ENCODE measurements at places on chromosomes 16 and 17.

DNA sequence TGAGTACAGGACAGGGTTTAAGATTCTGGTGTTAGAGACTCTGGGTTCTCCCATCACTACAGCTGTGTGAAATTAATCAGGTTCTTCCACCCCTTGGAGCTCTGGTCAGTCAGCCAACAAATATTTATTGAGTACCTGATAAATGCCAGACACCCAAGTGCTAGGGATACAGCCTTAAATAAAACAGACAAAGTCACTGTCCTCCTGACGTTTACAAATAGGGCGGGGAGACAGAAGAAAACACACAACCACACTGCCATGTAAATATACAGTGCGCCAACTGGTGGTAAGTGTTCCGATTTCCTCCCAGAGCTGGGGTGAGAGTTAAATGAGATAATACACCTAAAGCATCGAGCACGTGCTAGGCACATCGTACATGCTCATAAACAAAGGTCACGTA, 121.0 kb downstream of the COPRS start:
- no peak for DNase-seq

- no peak for DNase-seq
Measured at GRCh38 chr17:69578385-69578936, 164.0 kb downstream of the MAP2K6 start.

DNA sequence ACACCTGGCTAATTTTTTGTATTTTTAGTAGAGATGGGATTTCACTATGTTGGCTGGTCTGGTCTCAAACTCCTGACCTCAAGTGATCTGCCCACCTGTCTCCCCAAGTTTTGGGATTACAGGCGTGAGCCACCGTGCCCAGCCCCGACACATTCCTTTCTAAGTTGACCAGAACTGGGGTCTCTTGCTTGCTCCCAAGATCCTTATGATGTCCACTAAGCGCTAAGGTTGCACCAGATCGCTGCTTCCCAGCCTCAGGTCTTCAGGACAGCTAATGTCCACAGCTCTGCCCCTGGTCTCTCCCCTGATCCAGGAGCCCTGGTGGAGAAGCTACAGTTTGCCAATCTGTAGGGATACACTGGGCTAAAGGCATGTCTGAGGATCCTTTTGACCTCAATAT, 29.5 kb downstream of the NSMCE1 start:
- DNase-seq = peak; percentile 47

DNA sequence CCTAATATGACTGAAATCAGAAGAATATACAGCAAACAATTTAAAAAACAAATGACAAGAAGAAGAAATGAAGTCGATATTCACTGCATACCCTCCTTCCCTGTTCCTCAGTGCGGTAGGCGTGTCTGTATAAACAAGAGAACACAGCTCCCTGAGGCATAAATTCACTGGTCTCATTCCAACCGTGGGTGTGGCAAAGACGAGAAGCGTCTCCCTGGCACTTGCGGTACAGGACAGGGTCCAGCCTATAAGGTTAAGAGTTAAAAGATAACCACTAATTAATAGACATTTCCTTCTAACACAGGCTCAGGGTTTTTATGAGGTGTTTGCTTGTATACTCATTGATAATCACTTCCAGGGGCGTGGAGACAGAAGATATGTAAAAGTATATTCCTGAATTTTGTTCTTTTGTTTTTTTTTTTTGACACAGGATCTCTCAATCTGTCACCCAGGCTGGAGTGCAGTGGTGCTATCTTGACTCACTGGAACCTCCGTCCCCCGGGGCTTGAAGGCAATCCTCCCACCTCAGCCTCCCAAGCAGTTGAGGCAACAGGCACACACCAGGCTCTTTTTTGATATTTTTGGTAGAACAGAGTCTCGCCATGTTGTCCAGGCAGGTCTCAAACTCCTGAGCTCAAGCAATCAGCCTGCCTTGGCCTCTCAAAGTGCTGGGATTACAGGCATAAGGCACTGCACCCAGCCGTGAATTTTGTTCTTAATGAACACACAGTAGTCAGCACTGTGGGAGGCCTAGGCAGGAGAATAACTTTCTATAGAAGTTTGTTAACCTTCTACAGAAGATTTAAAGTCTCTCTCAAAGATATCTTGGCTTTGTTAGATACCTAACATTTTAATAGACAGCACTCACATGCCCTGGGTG, 59.1 kb upstream of the CLEC18B start:
- DNase-seq = no peak

- no peak for DNase-seq
Measured at GRCh38 chr17:74130276-74130675, 73.2 kb upstream of the RPL38 start.

DNA sequence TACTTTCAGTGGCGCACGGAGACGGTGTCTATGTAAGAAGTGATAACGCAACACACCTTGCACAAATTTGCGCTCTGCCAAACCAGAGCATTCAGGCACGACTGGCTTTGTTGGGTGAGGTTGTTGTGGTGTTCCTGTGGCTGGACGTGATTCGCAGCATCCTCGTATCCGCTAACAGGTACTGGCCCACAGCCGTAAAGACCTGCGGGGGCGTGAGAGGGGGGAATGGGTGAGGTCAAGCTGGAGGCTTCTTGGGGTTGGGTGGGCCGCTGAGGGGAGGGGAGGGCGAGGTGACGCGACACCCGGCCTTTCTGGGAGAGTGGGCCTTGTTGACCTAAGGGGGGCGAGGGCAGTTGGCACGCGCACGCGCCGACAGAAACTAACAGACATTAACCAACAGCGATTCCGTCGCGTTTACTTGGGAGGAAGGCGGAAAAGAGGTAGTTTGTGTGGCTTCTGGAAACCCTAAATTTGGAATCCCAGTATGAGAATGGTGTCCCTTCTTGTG, 510.9 kb downstream of the KCNJ18 start:
- DNase-seq = no peak

DNA sequence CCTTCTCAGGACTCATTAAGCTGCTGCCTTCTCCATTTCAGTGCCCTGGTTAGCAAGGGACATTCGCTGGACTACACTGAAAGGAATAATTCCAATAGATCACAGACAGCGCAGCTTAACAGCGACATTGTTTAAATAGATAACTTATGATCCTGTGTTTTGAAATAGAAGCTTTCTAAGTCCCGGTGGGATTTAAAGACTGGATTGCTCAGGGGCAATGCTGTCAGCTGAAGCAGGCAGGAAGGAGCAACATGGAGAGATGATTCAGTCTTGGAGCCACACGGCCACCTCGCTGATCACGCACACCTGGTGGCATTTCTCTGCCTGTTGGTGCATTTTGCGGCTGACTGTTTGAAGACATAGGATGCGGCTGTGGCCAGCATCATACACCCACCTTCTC, 292.0 kb downstream of the FOXL1 start:
- DNase-seq = no peak

GRCh38 chr17:73342050-73342522, 30.3 kb upstream of the CDC42EP4 start:
- DNase-seq = no peak

GRCh38 chr17:31431098-31431851, 39.8 kb downstream of the RAB11FIP4 start:
- no peak for DNase-seq

GRCh38 chr16:18003033-18003432, 333.5 kb downstream of the NPIPA8 start:
- DNase-seq = no peak

DNA sequence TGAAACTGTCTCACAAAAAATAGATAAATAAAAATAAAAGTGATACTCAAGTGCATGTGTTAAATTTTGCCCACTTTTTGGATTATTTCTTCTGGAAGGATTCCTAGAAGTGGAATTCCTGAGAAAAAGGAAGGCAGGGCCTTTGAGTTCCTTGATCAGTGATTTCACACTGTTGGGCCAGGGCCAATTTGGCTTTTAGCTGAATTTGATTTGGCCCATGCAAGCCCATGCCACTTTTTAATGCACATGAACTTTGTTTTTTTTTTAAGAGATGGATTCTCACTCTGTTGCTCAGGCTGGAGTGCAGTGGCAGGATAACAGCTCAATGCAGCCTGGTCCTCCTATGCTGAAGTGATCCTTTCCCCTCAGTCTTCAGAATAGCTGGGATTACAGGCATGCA, 96.3 kb downstream of the TNFRSF13B start:
- DNase-seq = peak; percentile 3

GRCh38 chr17:80364091-80364691, 50.8 kb upstream of the ENDOV start:
- DNase-seq = no peak

DNA sequence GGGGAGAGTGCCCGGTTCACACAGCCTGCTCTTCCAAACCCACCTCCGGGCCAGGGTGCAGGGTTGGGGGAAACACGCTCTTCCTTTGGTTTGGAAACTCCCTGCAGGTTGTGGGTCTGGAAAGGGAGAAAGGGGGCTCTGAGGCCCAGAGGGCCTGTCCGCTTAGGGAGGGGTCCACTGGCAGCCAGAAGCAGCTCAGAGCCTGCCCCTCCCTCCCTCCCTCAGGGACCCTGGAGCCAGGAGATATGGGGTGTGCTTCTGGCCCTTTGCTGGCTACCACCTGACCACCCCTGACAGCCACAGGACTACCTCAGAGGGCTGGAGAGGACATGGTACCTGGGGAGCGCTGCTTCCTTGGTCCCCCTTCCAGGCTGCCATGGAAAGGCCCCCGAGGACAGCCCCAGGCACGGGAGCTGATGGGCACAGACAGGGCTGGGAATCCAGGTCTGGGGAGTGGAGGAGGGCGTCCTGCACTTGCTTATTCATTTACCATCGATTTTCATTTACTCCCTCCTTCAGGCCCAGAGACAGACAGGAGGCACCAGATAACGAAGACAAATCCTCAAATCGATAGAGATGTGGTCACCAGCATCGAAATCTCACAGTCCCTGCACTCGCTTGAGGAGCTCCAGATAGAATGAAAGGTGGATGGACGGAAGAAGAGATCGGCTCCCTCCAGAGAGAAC, 48.4 kb upstream of the DOC2B start:
- no peak for DNase-seq

DNA sequence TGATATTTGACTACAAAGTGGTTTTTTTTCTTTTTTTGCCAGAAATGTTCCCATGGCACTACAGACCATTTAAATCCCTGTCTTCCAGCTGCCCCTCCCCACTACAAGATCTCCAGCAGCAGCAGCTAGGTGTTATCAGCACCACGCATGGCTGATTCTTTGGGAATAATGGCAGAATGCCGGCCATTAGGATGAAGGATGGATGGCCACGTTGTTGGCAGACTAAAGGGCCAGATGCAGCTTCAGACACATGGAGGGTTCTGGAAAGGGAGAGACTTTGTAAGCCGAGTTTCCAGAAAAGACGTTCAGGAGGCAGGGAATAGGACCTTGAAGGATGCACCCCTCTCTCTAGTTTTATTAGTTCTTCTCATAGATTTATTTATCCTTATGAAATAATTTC, 10.3 kb upstream of the MED9 start:
- DNase-seq = no peak

GRCh38 chr17:79417476-79417988, 193.3 kb downstream of the RBFOX3 start:
- no peak for DNase-seq

- DNase-seq = no peak
Measured at GRCh38 chr17:38403491-38403890, 24.8 kb upstream of the ARHGAP23 start.

DNA sequence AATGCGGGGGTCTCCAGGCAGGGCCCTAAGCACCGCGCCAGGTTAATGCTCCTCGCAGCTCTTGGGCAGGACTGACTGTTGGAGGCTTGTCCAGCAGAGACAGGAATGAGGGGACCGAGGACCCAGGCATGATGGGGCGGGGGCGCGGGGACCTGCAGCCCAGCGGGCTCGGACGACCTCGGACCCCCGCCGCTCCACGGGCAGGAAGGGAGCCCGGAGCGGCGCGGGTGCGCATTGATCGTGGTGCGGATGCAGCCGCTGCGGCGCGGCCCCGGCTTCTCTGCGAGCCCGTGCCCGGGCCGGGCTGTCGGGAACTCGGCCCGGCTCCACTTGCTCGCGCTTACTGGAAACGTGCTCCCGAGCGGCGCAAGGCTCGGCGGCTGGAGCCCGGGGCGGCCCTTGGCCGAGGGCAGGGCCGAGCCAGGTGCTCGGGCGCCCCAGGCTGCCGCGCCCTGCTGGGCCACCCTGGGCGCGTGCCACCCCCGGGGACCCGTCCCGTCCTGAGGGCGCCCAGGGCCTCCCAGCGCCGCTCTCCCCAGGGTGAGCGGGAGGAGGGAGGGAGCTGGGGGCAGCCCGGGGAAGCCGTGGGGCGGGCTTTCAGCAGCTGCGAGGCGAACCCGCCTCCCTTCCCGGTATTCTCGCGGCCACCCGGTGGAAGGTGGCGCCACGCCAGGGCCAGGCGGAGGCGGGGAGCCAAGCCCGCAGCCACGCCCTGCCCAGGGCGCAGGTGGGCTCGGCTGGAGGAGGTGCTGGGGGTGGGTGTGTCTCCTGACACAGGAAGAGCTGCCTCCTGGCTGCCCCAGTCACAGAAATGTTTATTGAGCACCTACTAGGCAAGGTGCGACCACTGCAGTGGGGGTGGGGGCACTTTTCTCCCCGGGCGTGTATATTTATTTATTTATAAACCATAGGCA, 45.9 kb downstream of the SOCS3 start:
- DNase-seq = no peak

DNA sequence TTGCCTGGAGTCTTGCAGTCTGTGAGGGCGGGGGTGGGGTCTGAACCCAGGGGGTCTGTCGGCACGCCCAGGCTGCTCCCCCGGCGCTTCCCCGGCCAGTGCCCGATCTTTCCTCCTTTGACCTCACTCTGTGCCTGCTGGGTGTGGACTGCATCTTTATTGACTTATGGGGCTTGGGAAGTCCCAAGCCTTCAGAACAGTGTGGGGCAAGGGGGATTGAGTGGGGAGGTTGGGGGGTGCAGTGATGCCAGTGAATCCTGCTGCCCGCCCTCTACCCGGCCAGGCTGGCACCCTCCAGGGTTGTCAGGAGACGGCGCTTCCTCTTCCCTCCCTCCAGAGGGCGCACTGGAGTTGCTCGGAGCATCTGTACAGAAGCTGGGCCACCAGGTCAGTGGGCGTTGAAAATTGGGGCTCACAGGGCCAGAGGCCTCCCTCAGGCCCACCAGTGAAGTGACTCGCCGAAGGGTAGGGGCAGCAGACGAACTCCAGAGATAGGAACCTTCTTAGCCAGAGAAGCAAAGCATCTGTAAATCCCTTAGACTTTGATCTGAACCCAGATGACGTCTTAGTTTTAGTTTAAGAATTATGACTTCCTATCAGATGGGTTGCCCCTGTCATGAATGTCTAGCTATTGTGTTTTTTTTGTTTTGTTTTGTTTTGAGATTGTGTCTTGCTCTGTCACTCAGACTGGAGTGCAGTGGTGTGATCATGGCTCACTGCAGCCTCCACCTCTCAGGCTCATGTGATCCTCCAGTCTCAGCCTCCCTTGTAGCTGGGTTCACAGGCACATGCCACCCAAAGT, 184.8 kb upstream of the CIBAR2 start:
- no peak for DNase-seq

Measured in vagina (tissue), 2 donors.